ENCODE measurements at places on chromosomes 3 and 15.

- no peak for DNase-seq
Measured at GRCh38 chr3:134751831-134752230, 43.2 kb upstream of the EPHB1 start.

DNA sequence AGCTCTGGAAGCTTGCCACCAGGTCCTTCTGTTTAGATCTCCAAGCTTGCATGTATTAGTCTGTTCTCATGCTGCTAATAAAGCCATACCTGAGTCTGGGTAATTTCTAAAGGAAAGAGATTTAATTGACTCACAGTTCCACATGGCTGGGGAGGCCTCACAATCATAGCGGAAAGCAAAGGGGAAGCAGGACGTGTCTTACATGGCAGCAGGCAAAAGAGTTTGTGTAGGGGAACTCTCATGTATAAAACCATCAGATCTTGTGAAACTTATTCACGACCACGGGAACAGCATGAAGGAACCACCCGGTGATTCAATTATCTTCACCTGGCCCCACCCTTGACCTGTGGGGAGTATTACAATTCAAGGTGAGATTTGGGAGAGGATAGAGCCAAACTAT is 147.0 kb upstream of the PROK2 start:
- no peak for DNase-seq

GRCh38 chr3:37400945-37401344 is 226.6 kb upstream of the LRRFIP2 start:
- no peak for DNase-seq

DNA sequence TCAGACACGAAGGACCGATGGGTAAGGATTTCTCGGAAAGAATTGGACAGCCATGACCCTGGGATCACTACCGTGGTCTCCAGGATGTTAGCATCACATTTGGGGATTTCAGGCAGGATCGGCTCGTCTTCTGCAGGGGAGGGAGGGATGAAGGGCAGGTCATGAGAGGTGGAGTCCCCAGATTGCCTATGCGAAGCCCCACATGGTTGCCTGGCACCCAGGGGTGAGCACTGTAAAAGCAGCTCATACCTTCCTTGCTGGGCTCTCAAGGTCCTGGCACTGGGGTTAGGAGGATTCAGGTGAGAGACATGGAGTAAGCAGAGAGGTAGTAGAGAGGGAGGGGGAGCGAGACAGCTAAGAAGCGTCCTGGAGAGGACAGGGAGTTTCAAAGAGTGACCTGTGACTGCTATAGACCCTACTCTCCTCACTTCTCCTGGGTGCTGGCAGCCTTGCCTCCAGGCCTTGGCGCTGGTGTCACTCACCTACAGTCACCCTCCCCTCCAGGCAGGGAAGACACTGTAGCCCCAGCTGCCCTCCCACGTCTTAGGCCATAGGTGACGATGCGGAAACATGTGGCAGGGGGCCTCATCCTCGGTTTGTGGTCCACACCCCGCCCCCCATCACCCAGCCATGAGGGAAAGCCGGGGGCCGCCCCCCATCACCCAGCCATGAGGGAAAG is 15.0 kb upstream of the EHD4 start:
- DNase-seq: no peak

- no peak for DNase-seq
Measured at GRCh38 chr15:92807971-92808571, 92.1 kb upstream of the CHD2 start.

DNA sequence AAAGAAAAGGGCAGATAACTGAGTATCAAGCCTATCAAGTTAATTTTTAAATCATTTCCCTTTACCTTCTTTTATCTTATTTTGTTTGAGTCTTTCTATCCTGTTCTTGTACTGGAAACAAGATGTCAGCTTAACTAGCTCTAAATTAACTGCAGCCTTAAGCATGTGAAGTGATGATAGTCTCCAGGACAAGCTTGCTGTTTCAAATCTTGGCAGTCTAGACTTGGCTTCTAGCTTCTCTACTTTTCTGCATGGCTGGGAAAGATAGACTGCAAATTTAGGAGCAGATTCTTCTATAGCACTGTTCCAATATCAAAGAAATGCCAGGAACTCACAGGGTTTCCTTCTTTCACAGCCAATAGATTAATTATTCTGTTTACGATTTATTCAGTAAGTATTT is 1034.4 kb downstream of the TUSC7 start:
- DNase-seq: no peak

- DNase-seq: no peak
Measured at GRCh38 chr3:29870136-29870535, 589.3 kb downstream of the RBMS3 start.

DNA sequence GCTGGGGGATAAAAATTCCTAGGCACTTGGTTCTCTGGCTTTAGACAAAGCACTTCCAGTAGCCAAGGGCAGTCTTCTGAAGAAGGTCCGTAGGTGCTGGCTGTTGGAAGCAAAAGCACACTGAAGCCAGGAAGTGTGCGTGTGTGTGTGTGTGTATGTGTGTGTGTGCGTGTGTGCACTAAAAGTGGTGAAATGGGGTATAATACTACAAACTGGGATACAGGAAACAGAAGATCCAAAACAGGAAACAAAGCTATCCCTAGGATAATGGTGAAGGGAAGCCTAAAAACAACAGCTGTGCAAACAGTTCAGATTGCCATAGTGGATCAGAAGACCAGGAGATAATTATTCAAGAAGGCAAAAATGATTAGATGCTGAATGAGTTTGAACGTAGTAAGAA is 103.4 kb downstream of the IL20RB start:
- no peak for DNase-seq

DNA sequence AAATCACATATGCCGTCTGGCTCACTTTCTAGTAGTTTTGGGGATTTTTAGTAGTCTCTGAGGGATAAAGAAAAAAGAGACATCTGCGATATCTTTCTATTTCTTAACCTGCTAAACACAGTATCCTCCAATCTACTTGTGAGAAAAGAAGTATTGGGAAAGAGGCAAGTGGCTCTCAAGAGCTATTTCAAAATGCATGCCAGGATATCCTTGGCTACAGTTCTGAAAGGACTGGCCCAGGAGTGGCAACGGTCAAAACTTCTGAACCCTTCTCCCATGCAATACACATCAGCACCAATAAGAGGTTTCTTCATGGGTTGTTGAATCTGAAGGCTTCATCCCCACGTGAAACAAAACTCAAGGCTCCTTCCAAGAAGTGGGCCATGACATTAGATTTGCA is 204.0 kb upstream of the WNT5A start:
- no peak for DNase-seq

GRCh38 chr3:171620825-171621434 is 160.7 kb upstream of the TNIK start:
- no peak for DNase-seq

Measured in NCI-H774 (cell line).